ENCODE measurements at places on chromosomes 13 and 19.

DNA sequence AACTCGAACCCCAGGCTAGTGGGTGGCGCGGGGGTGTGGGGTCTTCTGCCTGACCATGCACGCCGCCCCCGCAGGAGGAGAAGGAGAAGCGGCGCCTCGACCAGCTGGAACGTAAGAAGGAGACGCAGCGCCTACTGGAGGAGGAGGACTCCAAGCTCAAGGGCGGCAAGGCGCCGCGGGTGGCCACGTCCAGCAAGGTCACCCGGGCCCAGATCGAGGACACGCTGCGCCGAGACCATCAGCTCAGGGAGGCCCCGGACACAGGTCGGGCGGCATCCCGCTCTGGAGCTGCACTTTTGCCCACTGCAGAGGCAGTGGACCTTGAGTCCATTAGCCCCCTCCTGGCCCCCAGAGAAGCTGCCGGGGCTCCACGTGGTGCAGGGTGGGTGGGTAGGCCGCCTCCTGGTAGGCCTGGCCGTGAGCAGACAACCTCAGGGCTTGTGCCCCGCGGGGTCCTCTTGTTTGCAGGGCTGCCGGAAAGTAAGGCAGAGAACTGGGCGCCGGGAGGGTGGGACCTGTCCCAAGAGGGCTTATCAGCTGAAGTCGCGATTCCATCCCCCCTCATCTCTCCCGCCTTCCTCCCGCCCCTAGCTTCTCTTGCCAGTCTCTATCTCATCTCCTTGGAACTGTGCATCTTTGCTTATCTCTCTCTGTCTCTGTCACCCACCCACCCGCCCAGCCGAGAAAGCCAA is 9.9 kb downstream of the CCDC124 start:
- DNase-seq = no peak

- no peak for DNase-seq
These were observed 705 bp downstream of the STXBP2 start for GRCh38 chr19:7637374-7638256.

DNA sequence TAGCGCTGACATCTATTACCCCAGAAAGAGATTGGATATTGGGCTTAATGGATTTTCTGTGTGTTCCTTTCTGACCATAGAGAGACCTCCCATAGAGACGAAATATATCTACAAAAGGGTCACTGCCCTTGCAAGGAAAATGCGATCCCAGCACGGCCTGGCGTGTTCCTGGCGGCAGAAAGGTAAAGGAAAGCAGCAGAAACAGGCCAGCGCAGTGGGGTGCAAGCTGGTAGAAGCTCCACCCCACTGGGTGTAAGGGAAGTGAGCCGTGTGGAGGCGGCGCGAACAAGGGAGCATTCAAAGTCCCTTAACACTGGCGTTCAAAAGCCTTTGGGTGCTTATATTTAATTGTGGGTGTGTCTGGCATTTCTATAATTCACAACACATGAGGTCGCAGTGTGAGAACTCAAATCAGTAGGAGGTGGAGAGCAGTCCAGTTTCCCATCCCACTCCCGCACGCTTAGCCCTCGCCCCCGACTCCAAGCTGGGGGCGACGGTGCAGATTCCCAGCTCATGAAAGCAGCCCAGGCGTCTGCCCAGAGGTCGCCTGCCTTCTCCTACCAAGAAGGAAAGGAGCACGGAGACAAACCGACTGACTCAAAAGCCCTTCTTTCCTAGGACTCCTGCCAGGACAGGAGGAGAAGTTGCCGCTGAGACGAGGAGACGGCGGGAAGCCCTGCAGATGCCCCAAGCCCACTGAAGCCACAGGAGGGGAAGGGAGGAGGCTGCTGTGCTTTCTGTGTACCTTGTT is 478.4 kb downstream of the FOXO1 start:
- DNase-seq = no peak

- peak; percentile 61 for DNase-seq
These were observed 36.9 kb upstream of the STARD13 start for GRCh38 chr13:33322543-33322809.

- no peak for DNase-seq
These were observed 21.4 kb downstream of the TFDP1 start for GRCh38 chr13:113605866-113606438.

DNA sequence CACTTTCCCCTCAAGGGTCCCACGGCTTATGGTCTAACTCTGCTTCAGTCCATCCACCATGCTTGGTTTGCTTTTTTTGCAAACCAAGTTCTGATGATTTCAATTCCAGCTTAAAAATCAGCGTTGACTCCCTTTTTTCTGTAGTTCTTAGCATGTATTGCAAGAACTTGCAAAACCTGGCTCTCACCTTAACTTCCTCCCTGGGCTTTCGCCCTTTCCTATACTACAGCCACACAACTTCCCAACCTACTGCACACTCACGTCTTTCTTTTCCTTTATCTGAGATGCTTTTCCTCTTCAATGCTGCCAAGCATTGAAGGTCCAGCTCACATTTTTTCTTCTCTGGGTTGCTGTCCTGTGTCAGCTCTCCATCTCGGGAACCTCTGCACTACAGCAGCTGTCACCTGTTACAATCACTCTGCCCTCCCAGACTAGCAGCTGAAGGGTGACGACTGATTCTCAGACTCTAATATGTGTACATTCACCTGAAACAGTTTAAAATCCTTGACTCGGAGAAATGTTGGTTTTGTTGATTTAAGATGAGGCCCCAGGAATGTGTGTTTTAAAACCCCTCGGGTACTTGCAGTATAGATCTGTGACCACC is 143.7 kb downstream of the FREM2 start:
- no peak for DNase-seq

DNA sequence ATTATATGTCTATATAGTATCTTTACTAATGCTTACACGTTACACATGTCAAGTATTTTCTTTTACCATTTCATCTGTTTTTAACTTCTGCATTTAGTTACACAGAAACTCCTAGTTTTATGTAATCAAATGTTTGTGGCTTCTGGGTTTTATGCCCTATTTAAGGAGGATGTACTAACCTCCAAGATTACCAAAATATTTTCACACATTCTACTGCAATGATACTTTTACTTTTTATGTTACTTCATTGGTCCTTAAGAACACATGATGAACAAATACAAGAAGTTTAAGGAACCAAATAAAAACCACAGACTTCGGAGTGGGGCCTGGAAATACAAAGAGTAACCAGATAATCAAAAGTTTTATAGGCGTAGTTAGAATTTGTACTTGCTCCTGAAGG is 37.2 kb downstream of the ZC3H13 start:
- DNase-seq = no peak

- DNase-seq = no peak
These were observed 53.5 kb upstream of the TSHZ3 start for GRCh38 chr19:31402529-31403316.

DNA sequence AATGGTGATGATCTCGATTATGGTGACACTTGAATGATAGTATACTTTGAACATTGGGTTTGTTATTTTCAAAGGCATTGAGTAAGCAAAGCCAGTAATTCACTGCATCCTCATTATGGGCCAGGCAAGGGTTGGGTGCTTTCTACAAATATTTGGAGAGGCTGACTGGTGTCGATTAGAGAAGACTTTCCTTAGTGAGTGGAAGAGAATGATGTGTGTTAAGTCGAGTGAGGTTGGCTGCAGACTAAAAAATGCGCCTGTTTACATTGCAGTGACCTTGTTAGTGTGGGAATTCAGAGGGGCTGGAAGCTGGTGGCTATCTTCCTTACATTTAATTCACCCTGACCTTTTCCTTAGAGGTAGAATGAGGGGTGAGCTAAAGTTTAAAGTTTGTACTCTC is 22.4 kb upstream of the RNF113B start:
- no peak for DNase-seq

GRCh38 chr13:44014501-44014900 is 134.8 kb downstream of the LACC1 start:
- no peak for DNase-seq

DNA sequence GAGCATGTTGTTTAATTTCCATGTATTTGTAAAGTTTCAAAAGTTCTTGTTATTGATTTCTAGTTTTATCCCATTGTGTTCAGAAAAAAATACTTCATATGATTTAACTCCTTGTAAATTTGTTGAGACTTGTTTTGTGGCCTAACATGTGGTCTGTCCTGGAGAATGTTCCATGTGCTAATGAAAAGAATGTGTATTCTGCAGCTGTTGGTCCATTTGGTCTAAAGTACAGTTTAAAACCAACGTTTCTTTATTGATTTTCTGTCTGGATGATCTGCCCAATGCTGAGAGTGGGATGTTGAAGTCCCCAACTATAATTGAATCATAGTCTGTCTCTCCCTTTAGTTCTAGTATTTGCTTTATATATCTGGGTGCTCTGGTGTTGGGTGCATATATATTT is 34.9 kb upstream of the TPP2 start:
- no peak for DNase-seq

- no peak for DNase-seq
These were observed 30.7 kb downstream of the PDE4A start for GRCh38 chr19:10450853-10451609.

DNA sequence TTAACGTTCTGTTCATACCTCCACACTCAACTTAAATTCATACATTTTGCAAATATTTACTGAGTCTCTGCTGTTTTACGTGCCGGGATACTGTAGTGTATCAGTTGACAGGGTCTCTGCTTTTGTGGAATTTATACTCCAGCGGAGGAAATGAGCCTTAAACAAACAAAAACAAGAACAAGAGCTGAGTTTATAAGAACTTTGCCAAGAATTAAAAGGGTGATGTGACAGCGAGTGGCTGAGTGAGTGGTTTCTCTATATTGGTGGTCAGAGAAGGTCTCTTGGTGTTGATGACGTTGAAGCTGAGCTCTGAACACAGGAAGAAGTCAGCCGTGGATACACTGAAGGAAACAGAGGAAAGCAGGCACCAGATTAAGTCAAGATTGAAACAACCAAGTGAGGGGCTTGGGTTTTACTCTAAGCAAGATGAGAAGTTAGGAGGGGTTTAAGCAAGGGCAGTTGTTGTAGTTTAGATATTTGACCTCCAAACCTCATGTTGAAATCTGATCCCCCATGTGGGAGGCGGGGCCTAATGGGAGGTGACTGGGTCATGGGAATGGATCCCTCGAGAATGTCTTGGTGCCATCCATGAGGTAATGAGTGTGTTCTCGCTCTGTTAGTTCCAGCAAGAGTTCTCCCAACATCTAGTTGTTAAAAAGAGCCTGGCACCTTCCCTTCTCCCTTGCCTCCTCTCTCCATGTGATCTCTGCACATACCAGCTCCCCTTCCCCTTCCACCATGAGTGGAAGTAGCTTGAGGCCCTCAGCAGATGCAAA is 248.3 kb downstream of the DCLK1 start:
- DNase-seq = peak; percentile 59

DNA sequence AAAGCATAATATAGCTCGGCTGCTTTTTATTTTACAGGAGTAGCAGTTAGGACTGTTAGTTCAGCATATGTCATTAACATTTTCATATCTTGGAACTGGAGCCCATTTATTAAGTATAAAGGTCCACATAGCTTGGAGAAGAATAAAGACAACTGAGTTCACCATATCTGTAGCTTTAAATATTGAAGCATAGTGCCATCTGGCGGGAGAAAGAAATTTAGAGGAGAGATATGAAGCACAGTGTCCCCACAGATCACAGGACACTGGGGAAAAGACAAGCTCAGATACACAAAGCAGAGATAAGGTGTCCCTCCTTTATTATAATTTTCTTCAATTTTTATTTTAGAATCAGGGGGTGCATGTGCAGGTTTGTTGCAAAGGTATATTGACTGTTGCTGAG is 104.7 kb upstream of the FREM2 start:
- no peak for DNase-seq

DNA sequence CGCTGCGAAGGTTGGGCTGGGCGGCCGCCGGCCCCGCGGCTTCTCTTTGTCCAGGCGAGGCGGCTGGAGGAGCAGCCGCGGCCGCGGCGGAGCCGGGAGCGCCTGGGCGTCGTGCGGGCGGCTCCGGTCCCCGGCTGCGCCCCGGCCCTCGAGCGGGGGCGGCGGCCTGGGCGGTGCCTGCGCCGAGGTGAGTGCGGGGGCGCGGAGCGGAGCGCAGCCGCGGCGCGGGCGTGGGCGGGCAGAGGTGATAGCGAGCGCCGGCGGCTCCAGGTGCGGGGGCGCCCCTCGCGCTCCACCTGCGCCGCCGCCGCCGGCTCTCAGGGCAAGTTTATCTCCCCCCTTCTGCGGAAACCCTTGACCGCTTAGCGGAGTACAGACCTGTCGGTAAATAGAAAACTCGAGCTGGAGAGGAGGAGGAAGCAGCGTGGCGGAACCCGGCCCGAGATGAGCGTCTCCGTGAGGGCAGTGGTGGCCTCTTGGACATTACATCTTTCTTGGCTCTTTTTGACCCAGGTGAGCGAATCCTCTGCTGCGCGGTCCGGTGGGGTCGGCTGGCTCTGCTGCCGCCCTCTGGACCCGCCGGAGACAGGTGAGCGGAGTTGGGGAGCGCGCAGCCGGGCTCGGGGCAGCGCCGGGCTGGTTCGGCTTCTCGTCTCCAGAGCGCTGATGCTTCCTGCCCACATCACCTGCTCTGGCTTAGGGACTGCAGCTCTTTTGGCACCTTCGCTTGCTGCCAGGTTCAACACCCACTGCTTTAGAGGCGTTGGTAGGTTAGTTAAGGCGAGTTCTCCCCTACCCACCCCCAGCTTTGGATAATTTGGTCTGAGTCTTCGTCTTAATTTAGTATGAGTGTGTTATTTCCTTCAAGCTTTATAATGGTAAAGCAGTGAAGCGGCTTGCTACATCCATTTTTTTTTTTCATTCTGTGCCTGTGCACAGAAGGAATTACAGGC is at the start of gene MTUS2:
Gene MTUS2 (plus strand): TSS at position 241 of the 953 bp plus-strand sequence.
- DNase-seq = peak; percentile 55

DNA sequence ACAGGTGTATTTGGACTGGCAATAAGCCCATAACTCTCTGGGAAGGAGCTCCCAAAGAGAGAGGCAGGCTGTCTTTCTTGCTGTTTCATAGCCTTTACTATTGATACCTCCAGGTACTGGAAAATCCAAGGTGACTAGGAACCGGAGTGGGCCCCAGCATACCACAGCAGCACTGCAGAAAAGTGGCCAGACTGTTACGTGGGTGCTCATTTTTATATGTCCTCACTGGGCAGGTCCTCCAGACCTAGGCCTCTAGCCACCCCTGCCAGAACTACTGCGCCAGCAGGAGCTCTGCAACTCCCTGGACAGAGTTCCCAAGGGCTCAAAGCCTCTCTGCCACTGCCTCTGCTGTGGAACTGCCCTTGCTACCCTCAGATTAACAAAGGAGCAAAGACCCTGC is 46.4 kb downstream of the LIG4 start:
- DNase-seq = no peak

Data from left lung (tissue), 14 donors.